GM12892 (cell line): ENCODE measurements at places on chromosomes 12 and 14.

- DNase-seq: no peak
These were observed 92.7 kb downstream of the PAH start for GRCh38 chr12:102824218-102824835.

- DNase-seq: no peak
These were observed 8.3 kb upstream of the SP7 start for GRCh38 chr12:53344487-53344823.

DNA sequence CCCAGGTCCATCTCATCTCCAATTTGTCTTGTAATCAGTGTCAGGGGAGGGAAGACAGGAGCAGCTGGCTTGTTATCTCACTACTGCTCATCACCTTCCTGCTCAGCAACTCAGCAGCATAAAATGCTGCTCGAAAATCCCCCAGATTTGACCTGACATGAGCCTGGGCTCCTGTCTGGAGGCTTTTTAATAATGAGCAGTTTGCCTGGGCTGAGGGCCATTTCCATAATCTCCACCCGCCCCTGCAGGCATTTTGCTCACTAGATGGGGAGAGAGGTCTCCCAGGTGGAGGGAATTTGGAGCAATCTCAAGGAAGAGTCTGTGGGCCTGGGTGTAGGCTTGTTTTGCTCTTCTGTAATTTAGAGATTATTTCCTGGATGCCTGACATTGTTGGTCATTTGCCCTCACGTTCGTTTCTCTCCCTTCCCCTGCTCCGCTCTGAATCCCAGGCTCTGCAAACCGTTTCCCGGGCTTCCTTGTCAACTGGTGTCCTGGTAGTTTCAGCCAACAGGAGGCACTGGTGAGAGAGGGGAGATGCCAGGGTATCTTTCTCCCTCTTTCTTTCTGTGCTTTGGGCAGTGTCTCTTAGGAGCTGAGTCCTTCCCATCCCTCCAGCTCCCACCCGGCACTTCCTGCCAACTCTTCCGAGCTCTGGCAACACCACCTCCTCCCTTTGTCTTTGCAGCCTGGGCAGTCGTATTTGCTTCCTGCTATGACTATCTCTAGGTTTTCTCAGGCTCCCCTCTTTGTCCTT lies 299.2 kb downstream of the GLT1D1 start:
- no peak for DNase-seq

DNA sequence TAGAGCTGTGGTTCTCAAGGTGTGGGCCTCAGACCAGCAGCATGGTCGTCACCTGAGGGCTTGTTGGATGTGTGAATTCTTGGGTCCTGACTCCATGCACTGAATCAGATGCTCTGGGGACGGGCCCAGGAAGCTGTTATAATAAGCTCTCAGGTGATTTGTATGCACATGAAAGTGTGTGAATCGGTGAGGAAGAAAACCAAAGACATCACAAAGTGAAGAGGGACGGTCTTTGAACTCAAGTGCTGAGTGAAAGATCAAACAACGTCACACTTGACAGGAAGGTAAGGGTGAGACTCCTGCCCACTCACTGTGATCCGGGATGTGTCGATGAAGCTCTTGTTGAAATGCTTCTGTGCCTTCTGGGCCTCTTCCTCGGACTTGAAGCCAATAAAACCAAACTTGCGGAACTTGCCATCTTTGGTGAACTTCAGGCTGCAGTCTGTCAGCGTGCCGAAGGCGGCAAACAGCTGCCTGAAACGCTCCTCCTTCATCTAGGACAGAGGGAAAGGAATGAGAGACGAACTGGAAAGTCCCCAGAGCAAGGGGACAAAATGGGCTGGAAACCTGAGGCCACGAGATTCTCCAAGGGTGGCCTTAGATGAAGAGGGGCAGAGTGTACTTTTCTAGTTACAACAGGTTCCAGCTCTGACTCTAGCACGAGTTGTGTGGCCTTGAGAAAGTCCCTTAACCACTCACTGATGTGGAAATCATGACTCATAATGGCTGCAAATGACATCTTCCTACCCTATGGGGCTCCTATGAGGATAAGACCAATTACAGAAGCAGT lies 4.0 kb downstream of the RBM19 start:
- DNase-seq: no peak

GRCh38 chr12:78666584-78666983 lies 198.0 kb upstream of the SYT1 start:
- DNase-seq: no peak

- DNase-seq: no peak
These were observed 8.8 kb upstream of the LLPH start for GRCh38 chr12:66139328-66139727.

GRCh38 chr14:59832653-59833294 lies 37.8 kb downstream of the RTN1 start:
- DNase-seq: no peak

- DNase-seq: no peak
These were observed 5.5 kb upstream of the GPR19 start for GRCh38 chr12:12701457-12701856.

DNA sequence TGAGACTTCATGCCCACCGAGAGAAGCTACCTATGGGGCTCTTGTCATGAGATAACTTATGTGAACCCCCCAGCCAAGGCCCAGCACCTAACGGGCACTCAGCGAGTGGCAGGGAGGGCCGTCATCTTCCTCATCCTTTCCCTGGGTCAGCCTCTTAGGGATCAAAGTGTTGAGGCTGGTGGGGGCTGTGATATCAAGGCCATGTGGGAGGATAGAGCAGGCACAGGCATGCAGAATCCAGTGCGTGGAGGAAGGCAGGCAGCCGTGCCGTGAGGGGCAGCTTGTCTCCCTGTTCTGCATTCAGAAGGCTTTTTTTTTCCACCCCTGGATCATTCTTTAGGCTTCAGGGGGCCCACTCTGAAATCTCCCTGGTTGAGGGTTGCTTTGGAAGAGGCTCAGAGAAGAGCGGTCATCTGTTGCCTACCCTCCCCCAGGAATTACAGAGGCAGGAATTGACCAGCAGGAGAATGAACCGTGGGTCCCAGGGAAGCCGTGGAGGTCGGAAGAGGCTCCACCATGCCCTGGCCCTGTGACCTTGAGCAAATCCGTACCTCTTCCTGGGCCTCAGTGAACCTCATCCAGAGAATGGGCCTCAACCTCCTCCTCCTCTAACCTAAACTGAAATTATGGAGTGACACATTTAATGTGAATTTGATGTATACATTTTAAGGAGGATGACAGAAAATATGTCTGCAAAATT lies 62.8 kb downstream of the BEGAIN start:
- no peak for DNase-seq

GRCh38 chr12:132403636-132404434 lies 74.4 kb upstream of the GALNT9 start:
- DNase-seq: no peak

- no peak for DNase-seq
These were observed 28.8 kb downstream of the CCNK start for GRCh38 chr14:99509871-99510555.

GRCh38 chr14:69268223-69268622 lies 8.3 kb downstream of the GALNT16 start:
- DNase-seq: no peak

- no peak for DNase-seq
These were observed 1.3 kb downstream of the CLEC7A start for GRCh38 chr12:10128687-10129086.

DNA sequence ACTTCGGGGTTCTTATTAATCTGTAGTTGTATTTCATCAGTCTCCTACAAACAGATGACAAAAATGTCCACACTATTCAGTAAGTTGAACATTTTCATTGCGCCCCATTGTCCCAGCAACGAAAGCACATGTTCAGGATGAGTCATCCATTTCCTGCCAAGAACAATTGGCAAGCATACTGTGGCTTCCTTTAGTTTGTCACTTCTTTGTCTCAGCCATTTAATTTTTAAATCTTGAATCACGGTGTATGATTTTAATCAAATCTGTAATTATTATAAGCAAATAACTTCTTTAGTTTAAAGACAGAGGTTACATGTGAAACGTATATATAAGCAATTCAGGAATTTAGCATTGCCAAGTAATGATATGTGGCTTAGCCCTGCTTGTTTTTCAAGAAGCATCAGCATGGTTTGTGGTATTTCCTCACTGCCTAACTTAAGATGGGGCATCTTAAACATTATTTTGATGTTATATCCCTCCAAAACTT lies 211.3 kb upstream of the KRR1 start:
- no peak for DNase-seq

DNA sequence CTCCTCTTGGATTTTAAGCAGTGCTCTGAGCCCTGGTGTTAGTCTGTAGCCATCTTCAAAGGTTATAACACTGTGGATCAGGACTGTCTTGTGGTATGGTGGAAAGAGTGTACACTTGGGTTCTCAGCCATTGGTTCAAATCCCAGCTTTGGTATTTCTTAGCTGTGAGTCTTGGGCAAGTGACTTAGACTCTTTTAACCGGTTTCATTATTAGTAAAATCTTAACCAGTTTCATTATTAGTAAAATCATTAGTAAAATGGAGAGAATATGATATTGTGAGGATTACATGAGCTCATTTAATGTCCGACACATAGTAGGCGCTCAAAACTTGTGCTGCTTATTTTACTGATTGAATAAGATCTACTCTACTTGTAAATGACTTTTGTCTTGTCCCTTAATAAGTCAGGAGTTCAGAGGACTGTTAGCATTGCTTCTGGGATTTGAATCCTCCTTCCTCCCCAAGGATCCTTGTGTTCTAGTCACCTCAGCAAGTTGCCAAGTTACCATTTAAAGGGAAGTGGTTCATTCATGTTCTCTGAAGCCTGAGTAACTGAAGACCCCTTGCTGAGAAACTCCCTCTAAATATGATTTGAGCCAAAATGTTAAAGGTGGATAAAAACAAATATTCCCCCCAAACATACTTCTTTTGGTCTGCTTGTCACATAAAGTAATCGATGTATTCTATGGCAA lies 12.4 kb downstream of the TTLL5 start:
- no peak for DNase-seq

GRCh38 chr14:69572030-69572840 lies 2.4 kb downstream of the CCDC177 start:
- no peak for DNase-seq

GRCh38 chr12:47742253-47742825 lies 16.3 kb downstream of the RAPGEF3 start:
- no peak for DNase-seq

- DNase-seq: no peak
These were observed 156.1 kb upstream of the CCND2 start for GRCh38 chr12:4117386-4118016.

GRCh38 chr12:46557539-46558373 lies 185.2 kb upstream of the SLC38A2 start:
- no peak for DNase-seq

DNA sequence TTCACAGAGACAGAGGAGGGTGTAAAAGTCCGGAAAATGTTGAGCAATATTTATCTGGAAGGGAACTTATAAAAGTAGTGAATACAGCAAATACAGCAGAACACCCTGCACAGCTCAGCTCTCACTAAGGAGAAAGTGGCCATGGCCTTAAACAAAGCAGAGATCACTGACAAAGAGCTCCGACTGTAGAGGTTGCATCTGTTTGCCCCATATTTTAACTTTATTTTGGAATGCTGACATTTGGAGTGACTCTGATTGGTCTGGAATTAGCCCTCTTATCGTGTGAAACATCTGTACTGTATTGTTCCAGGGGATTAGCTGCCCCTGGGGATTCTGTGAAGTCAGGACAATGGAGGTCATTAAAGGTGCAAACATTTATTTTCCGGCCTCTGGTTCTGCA lies 1275.7 kb upstream of the FLRT2 start:
- no peak for DNase-seq

DNA sequence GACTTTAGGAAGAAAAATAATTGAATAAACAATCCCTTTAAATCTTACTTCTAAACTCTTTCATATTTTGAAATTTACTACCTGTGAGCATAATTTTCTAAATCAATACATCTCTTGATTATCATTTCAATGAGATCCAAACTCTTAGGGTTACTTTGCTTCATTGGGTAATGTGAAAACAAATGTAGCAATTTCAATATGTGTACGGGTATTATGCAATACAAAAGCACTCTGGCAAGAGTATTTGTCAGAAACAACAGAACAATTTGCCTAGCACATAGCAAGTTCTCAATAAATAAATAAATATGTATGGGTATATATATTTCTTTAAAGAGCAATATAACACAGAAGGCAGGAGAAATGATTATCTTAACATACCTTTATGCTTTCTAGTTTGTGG lies 77.1 kb downstream of the PLEKHG7 start:
- DNase-seq: no peak

GRCh38 chr12:80593766-80594165 lies 113.7 kb upstream of the MYF6 start:
- DNase-seq: no peak

- no peak for DNase-seq
These were observed 521.2 kb downstream of the MED13L start for GRCh38 chr12:115756271-115756670.

- no peak for DNase-seq
These were observed 54.2 kb upstream of the GZMB start for GRCh38 chr14:24688030-24688658.

GRCh38 chr12:13304924-13305323 lies 108.4 kb downstream of the EMP1 start:
- no peak for DNase-seq

DNA sequence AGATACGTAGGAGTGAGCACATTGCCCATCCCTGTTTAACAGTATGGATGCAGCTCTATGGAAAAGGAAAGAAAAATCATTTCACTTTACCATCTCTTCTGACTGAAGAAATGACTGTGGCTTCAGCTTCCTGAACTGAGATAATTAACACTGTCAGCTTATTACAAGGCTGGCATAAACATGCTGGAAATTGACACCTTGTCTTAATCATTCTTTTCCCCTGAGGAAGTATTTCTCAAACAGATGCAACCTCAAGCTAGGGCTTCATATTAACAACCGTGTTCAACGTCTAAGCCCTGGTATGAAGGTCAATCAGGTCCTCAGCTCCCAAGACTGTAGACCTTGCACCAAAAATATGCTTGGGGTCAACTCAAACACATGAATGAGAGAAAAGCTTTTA lies 25.0 kb downstream of the RERG start:
- DNase-seq: no peak

- no peak for DNase-seq
These were observed 2.3 kb downstream of the NPAS3 start for GRCh38 chr14:32940711-32941667.
